Stimulated activated CD4-positive, alpha-beta T cell treated with anti-CD3 and anti-CD28 coated beads, Interleukin-1b, Interleukin-23, amount 100 ng/mL, for 24 hours (primary cell): ENCODE measurements at places on chromosomes 1 and 21.

GRCh38 chr1:151289991-151290708, 8.1 kb downstream of the ZNF687 start:
- DNase-seq, result no peak

DNA sequence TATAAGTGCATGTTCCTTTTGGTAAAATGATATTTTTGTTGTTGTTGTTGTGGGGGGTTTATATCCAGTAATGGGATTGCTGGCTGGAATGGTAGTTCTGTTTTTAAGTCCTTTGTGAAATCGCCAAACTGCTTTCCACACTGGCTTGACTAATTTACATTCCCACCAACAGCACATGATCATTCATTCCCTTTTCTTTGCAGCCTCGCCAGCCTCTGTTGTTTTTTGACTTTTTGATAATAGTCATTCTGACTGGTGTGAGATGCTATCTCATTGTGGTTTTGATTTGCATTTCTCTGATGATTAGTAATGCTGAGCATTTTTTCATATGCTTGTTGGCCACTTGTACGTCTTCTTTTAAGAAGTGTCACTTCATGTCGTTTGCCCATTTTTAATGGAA, 188.5 kb upstream of the CHRM3 start:
- DNase-seq, result no peak

DNA sequence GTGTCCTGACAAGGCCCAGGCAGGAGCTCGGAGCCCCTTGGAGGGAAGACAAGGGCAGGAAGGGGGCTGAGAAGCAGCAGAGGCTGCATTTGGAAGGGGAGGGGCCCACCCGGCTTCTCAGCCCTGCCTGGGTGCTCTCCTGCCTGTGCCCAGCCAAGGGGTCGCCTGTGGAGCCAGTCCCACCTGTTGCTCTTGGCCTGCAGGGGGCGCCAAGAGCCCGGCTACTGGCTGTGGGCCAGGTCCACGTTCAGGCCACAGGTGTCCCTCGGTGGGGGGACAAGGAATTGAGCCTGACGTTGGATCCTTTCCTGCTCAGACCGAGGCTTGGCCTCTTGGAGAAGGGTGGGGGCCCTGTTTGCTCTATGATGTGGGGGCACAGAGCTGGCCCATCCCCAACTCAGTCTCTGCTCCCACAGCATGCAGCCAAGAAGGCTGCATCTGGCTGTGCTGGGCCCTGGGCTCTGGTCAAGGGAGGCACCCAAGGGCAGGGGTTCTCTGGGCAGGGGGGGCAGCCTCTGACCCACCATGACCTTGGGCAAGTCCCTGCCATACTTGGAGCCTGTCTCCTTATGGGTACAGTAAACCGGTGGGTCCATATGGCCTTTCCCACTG, 10.9 kb downstream of the WNT4 start:
- DNase-seq, result peak; percentile 36

- DNase-seq, result no peak
Observed at GRCh38 chr1:26583646-26584485, 54.3 kb downstream of the RPS6KA1 start.

GRCh38 chr1:109488201-109488600, 4.5 kb downstream of the ATXN7L2 start:
- no peak for DNase-seq

- no peak for DNase-seq
Observed at GRCh38 chr21:21373969-21374368, 375.8 kb downstream of the NCAM2 start.

DNA sequence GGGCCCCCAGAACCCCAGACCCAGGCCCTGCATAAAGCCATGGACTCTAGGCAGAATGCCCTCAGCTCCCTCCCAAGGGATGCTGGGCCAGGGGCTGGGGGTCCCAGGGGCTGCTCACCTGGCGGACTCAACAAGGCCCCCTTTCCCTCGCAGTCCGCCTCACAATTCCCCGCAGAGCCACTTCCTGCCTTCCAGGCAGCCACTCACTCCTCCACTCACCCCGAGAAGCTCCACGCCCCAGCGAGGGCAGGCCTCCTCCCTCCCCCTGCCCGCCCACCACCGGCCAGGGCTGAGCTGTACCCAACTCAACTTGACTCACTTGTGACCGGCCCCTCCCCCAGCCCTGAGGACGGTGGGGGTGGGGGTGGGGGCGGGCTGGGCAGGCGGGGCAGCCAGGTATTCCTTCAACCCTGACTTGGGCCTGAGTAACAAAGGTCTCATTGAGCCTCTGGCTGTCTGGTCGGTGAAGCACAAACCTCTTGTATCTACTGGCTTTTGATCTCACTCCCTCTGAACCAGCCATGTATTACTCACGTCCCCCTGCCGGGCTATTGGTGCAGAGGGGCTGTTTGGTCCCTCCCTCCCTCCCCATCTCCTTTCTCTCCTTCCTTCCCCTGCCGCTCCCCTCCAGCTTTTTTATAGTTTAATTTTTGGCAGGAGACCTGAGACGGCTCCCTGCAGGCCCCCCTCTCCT, 5.9 kb downstream of the BLACAT1 start:
- peak; percentile 38 for DNase-seq

DNA sequence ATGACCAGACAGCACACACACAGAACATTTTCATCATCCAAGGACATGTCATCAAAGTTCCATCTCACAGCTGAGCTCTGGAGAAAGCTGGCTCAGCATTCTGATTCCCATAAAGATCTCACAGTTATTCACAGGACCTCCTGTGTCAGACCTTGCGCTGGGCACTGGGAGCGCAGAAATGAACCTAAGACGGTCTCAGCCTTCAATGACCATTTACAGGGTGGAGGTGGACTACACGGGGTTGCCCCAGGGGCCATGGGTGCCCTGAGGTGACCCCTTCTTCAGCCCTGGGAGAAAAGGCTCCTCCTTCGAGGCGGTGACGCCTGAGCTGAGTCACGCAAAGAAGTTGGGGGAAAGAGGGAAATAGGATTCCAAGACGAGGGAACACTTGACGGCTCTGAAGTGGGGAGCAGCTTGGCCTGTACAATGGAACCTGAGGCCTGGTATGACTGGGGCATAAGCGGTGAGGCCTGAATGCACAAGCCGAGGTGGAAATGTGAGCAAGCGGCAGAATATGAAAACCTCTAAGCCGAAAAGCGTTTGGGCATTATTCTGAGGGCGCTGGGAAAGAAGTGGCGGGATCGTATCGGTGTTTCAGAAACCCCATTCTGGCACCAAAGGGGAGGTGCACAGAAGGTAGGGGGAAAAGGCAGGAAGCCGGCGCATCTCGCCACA, 797 bp downstream of the CC2D1B start:
- no peak for DNase-seq

- DNase-seq, result no peak
Observed at GRCh38 chr1:33260439-33260838, 4.1 kb downstream of the ZNF362 start.

DNA sequence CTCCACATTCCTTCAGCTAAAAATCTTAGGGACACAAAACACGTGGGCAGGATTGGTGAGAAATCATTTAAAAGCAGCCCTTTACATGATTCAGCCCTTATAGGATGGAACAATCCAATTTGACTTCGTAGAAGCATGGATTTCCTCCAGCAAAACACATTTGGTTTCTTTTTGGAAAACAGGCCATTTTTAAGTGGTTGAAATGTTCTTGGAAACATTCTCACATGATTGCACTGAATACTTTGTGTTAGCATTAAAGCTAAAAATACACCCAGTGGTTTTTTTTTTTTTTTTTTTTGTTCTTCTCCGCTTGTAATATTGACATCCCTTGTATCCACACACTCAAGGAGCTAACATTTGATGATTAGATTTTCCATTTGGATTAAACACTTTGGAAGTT, 42.1 kb upstream of the ABCG1 start:
- DNase-seq, result no peak

- no peak for DNase-seq
Observed at GRCh38 chr1:116166655-116167054, 55.5 kb downstream of the MAB21L3 start.

DNA sequence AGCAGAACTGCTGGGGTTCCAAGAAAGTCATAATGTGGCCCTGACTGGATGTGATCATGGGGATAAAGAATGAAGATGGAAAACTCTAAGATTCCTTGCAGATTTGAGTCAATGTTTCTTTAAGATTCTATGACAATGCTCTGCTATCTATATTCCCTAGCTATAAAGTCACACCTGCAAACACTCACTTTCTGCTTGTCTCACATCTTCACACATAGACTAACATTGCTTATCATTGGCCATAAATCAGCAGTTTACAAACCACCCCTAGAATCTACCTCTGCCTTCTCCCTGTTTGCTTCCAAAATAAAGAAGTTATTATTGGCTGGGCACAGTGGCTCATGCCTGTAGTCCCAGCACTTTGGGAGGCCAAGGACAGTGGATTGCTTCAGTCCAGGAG, 33.1 kb upstream of the NPL start:
- no peak for DNase-seq

GRCh38 chr1:44817771-44818495, 9.6 kb downstream of the BTBD19 start:
- no peak for DNase-seq

DNA sequence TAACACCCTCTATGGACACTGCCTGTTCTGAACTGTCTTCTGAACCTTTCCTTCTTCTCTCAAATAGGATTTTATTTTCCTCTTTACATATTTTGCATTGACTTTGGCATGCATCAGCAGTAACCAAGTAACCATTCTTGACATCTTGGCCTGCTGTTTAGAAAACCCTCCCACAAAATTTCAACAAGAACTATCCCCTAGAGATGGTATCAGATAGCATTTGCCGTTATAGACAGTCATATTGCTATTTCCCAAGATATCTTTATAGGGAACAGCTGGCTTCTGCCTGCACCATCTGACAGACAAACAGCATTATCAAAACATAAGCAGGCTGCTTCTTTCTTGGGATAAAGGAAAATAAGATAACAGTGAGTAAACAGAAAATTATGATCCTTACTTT, 54.7 kb downstream of the LHX8 start:
- no peak for DNase-seq

DNA sequence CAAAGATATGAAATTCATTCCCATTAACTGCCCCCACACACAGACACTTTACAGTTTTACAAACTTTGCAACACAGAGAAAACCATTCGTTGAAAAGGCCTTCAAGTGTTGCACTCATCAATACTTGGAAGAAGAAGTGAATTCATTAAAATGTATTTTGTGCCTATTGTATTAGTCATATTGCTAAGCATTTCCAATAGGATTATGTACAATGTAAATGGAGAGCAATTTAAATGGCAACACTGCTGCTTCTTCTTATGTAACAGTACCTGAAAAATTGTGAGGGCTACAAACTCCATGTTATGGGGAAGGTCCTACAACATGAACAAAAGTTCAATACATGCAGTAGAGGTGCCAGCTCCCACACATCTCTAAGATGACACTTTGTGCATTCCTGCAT, 209.3 kb upstream of the POGK start:
- no peak for DNase-seq

DNA sequence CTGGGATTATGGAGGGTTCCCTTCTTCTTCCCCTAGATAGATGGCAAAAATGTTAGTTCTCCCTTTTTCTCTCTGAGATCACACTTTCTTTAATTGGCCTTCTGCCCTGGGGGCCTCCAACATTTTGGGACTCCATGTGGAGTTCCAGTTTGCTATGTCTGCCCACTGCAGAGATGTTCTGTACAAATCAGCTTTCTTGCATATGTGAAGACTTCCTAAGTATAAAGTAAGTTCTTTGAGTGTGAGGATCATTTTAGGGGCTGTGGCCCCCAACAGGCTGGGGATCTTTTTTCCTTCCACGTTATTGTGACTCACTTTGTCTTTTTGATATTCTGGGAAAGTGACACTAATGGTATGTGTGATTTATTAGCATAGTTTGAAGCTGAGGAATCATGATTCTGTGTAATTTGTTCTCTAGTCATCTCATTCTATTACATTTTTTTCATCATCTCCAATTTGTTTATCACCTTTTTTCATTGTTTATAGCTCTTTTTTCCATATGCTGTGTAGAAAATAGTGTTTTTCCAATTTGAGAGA, 48.2 kb downstream of the HHAT start:
- DNase-seq, result no peak

GRCh38 chr1:227816750-227817446, 1.4 kb downstream of the PRSS38 start:
- no peak for DNase-seq

DNA sequence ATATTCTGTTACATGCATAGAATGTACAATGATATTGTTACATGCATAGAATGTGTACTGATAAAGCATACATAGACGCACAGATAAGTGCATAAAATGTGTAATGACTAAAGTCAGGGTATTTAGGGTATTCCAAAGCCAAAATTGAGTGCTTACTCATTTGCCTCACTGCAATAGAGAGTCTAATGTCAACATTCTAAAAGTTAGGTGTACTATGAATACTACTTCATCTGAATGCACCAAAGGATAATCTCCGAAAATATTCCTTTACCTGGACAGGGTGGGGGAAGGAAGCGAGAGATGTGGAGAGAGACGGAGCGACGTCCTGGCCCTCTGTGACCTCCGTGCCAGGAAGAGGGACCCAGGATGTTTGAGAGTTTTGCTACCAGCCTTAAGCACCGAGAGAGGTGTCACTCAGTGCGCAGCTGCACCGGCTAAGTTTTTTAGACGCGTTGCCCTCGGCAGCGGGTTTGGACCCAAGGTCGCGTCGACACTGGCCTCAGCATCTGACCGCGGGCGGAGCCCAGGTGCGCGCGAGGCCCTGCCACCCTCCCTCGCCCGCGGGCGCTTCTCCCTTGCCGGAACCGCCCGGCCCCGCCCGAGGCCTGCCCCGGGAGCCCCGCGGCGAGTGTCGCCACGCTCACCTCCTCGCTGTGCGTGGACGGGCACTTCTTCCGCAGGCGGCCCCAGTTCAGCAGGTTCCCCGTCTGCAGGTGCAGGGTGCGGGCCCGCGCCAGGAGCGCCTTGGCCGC, 660 bp downstream of the GCLM start:
- DNase-seq, result peak; percentile 21

DNA sequence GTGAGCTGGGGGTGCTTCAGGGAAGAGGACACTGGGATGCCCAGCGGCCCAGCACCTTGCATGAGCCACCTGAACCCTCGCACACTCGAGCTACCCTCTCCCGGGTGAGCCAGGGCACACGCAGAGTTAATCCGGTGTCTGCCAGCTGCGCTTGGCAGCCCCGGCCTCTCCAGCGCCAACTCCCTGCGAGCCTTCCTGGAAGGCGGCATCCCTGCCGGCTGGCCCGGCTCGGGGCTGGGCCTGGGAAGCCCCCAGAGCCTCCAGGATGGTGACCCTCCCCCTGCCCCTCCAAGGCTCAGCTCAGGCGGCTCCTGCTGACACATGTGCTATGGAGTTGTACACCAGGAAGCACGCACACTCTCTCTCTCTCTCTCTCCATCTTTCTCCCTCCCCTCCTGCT, 48.7 kb downstream of the RAP1GAP start:
- DNase-seq, result no peak

- no peak for DNase-seq
Observed at GRCh38 chr21:20169812-20170576, 828.2 kb upstream of the NCAM2 start.

GRCh38 chr21:34625030-34625593, 10.2 kb upstream of the RCAN1 start:
- no peak for DNase-seq

DNA sequence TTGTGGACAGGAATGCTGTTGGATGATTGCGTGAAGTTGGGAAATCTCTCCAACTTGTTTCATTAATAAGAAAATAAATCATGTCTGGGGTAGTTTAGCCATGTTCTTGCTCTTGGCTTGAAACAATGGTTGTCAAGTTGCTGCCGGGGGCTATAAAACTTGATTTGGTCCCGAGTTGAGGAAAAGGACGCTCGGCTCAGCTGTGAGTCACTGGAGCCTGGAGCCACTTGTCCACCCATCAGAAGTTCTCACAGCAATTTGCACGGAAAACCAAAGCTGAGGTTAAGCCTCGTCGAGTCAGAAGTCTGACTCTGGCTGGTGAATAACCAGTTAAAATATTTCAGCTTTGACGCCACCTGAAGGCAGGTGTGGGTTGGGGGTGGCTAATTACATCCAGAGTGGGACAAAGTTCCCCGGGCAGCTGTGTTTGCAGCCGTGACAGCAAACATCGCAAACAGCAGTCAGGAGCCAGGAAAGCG, 19.7 kb upstream of the RIPK4 start:
- DNase-seq, result no peak
